Astrocyte of the cerebellum (primary cell): ENCODE measurements at places on chromosomes 2 and 18.
A peak's percentile ranks its signal among the peaks of the same experiment; 100 is the strongest.

DNA sequence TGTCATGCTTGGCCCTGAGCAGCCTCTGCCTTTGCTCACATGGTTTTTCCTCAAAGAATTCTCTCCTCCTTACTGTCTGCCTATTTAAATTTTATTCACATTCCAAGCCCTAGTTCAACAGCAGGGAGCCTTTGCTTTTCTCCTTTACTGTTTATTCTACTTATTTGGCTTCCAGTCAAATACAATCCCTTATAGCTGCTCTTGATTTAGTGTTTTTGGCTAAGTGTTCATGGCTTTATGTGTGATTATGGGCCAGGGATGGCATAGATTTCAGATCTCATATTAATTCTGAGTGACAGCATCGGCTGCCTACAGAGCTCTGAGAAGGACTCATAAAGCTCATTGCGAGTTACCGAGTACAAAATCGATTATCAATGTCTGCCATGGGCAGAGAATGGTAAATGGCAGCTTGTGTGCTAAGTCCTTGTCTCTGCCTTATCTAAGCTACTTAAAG, 106.7 kb downstream of the METTL8 start:
- DNase-seq, result peak; percentile 48

- no peak for DNase-seq
Measured at GRCh38 chr2:170943041-170943440, 14.0 kb downstream of the GORASP2 start.

DNA sequence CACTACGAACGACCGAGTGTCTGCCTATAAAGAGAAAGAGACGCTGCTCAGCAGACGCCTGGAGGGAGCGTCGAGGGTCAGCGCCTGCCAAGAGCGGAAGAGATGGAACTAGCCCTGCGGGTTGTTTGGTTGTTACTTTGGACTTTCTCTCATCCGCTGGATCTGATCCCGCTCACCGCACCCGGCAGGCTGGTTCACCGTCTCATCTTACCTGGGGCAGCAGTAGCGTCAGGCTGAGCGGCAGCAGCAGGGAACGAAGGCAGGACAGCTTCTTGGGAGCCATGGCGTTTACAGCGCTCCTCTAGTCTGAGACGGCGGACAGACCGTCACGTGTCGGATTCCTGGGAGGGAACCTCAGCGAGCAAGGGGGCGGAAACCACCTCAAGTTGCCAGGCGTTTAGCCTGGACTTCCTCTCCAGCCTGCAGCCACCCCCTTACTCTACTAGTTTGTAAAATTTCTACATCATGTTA, 1.9 kb downstream of the GLB1L start:
- DNase-seq, result no peak

DNA sequence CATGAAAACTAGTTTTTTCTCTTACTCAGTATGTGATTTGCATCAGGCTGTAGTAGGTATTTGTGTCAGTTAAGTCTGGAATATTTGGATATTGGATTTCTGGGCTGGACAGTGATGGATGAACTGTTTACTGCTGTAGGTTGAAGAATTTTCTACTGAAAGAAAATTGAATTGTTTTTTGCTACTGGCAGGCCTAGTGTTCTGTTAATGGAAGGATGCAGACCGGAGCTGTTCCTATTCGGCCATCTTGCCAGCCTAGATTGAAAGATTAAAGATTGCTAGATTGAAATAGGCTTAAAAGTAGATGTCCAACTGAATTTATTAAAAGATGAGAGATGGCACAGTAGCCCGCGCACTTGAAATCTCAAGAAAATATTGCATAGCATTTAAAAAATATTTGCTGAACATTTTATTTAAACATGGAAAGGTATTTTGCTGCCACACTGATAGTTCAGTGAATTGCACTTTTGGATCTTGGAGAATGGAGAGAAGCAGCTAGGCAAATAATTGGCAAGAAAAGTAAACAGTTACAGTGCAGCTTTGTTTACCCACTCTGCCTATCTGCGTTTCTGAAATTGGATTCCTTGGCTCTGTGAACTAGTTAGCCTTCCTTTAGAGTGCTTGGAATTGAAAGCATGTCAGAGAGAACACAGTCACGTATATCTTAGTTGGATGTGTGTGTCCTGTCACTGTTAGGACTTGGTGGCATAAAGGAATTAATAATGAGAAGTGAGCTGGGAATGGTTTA, 54.1 kb downstream of the EPB41L5 start:
- no peak for DNase-seq

DNA sequence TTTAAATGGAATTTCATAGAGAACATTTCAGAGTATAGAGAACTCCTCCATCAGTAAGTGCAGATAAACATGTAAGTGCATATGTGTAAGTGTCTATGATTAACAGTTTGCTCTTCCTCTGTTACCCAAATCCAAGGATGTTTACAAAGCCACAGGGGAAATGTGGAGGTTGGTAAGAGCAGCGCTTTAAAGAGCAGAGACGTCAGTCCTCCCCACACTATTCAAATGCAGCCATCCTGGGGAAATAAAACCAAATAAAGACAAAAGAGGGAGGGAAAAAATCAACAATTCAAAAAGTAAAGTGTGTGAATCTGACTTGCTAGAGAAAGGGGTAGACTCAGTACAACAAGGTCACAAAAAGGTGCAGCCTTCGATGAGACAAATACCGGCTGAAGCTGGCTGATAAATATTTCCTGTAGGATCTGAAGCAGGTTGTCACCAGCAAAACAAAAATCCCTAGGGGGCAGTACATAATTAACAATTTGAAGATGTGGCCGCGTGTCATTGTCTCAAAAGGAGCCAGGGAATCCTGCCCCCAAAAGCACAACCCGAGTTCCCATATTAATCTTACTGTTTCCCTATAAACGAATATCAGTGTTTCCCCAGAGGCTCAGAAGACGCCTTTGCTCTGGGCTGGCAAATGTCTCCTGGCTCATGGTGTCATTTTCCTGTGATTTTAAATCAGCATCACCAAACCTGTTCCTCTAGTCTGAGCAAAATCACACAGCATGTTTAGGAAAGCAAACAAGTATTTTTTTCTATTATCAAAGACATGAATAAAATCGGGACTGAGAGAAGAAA, 216.5 kb downstream of the CDCA7 start:
- DNase-seq, result peak; percentile 24

DNA sequence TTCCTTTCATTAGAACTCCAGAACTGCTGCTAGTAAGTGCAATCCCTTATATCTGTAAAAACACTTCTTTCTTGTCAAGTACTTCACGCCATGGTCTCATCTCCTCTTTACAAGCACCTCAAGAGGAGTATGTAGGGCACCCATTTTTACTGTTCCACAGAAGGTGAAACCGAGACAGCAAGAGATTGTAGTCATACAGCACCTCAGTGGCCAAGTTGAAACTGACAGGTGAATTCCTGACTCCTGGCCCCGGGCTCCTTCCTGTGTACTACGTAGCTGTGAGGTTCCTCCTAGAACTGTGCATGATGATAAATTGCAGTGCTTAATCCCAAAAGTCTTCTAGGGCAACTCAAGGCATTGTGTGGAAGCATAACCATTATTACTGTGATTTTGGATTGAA, 131.5 kb upstream of the MEIS1 start:
- DNase-seq, result no peak

DNA sequence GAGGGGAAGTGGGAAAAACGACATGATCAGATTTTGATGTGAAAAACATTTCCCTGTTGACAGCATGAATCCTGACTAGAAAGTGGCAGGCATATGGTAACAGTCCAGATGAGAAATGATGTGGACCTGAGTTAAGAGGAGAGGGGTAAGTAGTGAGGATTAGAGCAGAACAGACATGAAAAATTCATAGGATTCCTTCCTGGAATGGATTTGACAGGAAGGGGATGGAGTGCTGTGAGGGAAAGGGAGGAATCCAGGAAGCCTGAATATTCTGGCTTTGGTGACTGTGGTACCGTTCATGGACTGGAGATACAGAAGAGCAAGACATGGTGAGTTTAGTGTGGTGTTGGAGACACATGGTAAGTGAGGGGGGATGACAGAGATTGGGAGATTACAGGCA, 115.4 kb downstream of the TMEM131 start:
- no peak for DNase-seq

DNA sequence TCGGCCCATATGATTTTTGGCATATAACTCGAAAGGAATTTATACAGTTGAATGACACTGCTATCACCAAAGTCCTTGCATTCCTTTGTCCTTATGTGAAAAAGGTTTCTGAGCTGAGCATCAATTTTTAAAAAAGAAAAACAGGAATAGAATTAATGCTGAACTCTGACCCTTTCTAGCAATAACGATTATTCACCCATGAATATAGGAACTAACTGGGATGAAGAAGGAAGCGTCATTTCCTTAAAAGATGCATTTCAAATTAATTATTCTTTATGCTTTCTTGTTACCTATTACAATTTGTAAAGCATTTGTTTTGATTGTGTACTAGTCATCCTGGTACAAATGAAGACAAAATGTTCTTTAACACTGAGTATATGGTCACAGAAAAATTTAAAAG, 19.3 kb downstream of the TMEM247 start:
- DNase-seq, result no peak

- DNase-seq, result peak; percentile 85
Measured at GRCh38 chr2:162840598-162841246, 2.2 kb upstream of the KCNH7 start.

DNA sequence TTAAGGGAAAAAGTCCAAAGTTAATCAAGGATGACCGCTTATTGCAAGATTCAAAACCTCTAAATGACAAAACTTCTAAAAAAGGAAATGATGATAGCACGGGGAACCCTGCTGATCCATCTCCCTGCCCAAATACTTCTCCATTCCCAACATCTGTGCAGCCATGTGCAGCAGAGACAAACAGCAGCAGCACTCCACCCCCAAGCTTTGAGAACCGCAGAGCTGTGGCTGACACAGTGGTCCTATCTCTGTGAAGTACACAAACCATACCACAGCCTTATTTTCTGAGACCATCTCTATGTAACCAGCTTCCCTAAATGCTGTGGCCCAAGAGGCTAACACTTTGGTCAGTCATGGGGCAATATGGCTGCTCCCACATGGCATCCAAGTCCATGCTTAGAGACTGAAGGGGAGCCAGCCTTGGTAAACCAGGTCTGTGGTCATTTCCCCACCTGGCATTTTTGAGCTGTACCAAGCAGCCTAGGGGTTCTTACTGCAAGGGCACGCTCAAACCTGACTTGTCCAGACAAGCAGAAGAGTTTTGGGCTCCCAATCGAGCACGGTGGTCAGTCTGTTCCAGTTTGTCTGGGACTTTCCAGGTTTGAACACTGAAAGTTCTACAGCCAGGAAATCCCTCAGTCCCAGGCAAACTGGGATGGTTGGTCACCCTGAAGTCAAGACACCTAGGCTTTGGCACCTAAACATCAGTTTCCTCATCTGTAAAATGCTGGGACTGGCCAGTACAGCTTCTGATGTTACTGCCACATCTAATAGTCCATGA, 17.1 kb upstream of the NFE2L2 start:
- no peak for DNase-seq

- no peak for DNase-seq
Measured at GRCh38 chr2:189726271-189726670, 36.3 kb downstream of the OSGEPL1 start.

GRCh38 chr2:25204190-25204838, 35.9 kb upstream of the POMC start:
- DNase-seq, result no peak

DNA sequence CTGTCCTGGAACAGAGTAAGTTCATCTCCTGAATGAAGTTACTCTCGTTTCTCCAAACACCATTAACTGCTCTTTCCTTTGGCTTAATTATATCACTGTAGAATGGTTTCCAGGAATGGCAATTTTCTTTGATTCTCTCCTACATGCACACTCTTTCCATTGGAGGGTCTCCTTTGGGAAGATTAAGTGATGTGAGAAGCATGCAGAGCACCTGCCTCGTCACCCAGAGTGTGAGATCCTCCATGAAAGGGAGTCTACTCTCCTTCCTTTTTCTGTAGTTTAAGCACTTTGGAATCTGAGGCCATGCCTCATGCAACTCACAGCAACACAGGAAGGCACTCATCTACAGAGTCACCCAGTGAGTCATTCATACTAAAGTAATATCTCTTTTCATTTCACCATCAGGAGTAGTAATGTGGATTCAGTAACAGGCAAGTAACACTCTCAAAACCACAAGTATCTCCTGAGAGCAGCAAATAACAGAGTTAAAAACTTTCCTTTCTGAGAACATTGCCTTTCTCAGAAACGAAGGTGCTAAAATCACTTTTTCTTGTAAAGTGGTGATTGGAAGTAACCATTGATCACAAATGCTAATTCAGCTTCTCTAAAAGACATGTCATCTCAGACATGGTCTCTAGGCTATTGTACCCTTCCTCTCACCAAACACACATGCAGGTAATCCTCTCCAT, 52.8 kb upstream of the IL1RL1 start:
- DNase-seq, result peak; percentile 39

DNA sequence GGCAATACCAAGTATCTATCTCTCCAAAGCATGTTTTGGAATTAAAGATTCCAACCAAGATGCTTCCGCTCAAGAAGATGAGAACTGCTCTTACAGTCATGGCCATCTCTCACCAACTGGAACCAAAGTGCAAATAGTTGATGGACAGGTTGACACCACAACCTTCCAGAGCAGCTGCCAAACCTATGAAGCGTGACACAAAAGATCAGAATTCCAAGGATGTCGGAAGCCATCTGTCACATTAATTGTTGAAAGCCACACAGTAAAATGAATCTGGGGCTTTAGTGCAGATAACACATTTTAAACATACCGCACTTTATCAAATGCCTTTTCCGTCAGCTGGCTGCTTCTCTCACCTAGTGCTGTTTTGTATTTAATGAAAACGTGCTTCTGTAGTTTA, 195.7 kb downstream of the CDH20 start:
- no peak for DNase-seq

GRCh38 chr2:28974252-28974651, 6.8 kb upstream of the TOGARAM2 start:
- DNase-seq, result no peak

GRCh38 chr2:157592374-157592773, 36.3 kb downstream of the ACVR1C start:
- no peak for DNase-seq

DNA sequence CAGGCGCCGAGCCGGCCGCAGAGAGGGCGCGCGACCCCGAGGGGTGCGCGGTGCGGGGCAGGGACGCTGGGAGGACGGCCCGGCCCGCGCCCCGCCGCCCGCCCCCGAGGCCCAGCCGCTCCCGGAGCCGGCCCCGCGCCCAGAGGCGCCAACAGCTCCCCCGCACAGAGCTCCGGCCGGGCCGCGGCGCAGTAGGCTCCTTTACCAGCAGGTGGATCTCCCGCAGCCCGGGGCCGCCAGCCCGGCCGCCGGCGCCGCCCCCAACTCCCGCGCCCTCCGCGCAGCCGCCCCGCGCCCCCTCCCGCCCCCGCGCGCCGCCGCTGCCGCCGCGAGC, 258 bp downstream of the MGAT4A start:
- no peak for DNase-seq

DNA sequence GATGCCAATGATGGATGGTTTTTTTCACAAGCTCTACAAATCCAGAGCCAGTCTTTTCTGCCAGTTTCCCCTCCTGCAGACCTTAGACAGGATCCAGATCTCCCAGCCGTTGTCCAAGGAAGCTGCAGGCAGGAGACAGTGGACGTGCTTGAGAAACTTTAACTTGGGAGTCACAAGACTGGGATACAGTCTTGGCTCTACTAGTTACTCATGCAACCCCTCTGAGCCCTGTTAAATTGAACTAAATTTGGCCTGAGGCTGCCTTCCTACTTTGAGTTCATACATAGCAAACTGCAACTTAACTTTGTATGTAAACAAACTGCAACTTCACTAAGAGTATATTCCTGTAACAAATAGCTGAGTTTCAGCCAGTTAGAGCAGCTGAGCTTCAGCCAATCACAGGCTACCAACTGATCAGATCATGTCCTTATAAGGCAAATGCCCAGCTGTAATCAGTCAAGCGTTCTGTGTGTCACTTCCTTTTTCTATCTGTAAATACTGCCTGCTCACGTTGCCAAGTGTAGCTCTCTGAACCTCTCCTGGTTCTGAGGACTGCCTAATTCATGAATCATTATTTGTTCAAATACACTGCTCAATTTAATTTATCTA, 140.9 kb downstream of the CAPN13 start:
- DNase-seq, result peak; percentile 72
